ENCODE measurements at places on chromosomes 11 and 22.

DNA sequence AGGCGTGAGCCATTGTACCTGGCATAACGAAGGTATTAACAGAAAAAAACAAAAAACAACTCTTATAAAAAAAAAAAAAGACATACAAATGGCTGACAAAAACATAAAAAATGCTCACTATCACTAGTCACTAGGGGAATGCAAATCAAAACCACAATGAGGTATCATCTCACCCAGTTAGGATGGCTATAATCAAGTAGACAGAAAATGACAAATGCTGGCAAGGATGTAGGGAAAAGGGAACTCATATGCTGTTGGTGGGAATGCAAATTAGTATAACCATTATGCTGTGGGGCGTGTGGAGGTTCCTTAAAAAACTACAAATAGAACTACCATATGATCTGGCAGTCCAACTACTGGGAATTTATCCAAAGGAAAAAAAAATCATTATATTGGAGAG is 17.0 kb downstream of the THY1 start:
- no peak for DNase-seq

GRCh38 chr22:27173530-27173929 is 516.1 kb downstream of the MIAT start:
- DNase-seq: no peak

GRCh38 chr11:113593698-113594308 is 112.3 kb downstream of the TMPRSS5 start:
- DNase-seq: peak; percentile 83

GRCh38 chr11:46039990-46040389 is 81.3 kb downstream of the PHF21A start:
- DNase-seq: no peak

DNA sequence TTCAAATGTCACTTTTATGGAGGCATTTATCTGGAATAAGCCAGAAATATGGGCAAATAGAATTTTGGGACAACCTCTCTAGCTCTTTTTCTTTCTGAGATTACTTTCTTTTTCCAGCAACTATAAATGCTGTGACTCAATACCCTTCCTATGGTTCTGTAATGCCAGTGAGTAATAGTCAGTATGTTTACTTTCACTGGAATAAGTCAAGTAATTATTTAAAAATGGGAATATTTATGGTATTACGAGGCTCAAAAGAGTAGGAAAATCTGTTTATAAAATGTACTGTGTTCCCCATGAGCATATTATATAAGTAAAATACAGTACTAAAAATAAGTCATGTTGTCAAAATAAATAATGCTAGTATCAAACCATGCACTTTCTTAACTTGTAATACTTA is 750.5 kb downstream of the LUZP2 start:
- DNase-seq: no peak

- no peak for DNase-seq
Measured at GRCh38 chr22:47367107-47367690, 604.7 kb downstream of the TBC1D22A start.

- DNase-seq: no peak
Measured at GRCh38 chr22:19872779-19873137, 18.1 kb upstream of the GNB1L start.

Measured in activated CD4-positive, alpha-beta T cell treated with anti-CD3 and anti-CD28 coated beads, Interleukin-2, Interleukin-6, amounts not matched to agents 100 ng/mL and 50 ng/mL, durations not matched to agents 16 hours and 8 hours (primary cell).